ENCODE measurements at places on chromosomes 3 and 15. TPM values are rescaled to one million over a fixed set of nuclear protein-coding genes. Genes with fewer than 3 reads are reported as not detected.

DNA sequence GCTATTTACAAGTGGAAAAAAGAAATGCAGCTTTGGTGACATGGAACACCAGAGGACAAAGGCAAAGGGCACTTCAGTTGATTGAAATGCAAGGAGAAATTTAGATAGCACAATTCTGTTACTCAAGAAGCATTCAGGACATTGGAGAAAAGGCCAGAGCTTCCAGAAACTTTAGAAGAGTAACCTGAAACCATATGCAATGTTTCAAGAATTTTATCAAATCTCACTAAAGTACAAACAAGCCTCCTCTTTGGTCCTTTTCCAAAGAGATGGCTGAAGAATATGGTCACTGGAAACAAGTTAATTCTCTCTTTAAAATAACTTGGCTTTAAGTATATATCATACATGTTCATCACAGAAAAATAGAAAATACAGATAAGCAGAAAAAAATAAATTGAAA, 14.6 kb upstream of the LMOD3 start:
- no peak for DNase-seq

DNA sequence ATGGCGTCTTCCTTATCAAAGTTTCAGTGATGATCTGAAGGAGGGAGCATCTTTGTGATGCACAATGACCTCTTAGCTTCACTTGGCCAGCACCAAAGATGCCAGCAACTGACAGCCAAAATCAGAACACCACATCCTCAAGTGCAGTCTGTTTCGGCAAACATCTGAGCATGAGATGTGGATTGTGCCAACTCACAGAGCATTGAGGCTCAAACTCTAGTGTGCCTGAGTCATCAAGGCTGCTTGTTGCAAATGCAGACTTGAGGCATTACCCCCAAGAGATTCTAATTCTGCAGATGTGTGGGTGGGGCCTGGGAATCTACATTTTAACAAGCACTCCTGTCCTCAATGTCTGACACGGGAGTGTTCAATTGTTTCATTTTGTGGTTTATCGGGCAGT, 35.8 kb downstream of the ABHD5 start:
- DNase-seq, result no peak

Gene AHSG
- 0.27 TPM for total RNA-seq

DNA sequence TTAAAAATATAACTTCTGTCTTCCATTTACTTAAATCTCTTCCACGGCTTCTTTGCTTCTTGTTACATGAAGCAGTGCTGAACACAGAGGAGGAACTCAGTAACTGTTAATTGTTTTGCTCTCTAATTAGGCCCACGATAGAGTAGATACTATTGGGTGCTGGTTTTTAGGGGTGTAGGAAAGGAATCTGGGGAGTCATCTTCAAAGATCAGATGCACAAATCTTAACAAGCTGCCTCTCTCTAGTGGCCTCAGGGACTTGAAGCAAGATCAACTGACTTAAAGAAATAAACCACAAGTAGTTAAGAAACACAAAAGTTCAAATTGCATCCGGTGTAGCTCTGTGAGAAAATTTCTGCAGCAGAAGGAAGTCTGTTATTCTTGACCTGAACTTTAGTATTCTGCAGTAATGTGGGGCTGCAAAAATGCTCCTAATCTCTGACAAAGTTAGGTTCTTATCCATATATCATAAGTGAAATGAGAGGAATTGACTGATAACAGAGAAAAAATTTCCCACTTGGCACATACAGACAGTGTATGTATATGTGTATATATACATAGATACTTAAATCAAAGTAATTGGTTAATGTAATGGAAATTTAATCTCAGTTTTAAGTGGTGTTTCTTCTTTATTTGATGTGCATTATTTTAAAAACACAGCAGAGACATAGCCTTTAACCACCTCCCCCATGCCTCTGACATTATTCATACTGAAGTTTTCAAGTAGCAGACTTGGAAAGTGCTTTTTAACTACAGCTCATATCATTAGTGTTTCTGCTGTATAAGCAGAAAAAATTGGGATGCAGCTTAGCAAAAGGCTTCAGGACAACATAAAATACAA, 51.8 kb downstream of the CHST2 start:
- DNase-seq, result no peak

DNA sequence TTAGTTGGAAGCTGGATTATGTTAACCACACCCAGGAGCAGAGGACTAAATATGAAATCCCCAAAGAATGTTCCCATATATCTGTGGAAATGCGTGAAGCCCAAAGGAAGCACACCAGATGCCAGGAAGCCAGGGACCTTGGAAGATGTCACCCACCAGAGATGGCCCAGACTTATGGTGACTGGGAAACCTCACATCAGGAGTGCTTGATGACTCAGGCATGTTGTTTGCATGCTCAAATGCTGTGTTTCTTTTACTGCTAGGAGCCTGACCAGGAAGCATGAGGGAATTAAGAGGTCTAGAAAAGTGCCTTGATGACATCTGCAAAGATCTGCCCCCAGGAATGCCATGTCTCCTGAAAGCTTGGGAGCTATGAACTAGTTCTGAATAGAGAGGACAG, 109.0 kb upstream of the SLC2A2 start:
- DNase-seq, result no peak

Gene C3orf85
- total RNA-seq, result 2.3 TPM

DNA sequence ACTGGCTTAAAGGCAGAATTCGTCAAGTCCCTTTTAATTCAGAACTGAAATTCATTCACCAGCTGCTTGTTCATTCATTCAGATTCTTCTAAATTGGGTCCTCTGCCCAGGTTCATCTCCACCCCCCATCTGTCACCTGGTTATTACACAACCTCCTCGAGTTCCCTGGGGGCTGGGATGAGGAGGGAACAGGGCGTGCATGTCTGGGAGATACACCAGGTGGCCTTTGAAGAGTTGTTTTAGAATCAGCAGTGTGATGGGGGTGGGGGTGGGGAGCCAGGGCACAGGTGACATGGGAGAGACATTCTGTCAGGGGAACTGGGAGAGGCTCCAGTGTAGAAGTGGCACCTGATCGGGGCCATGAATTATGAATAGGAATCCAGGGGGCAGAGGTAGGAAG, 8.2 kb downstream of the SNX33 start:
- no peak for DNase-seq

Gene MOBP
- not detected for total RNA-seq
